ENCODE measurements at places on chromosomes 12 and 14.

- no peak for DNase-seq
Observed at GRCh38 chr12:32285021-32285420, 114.3 kb upstream of the FGD4 start.

DNA sequence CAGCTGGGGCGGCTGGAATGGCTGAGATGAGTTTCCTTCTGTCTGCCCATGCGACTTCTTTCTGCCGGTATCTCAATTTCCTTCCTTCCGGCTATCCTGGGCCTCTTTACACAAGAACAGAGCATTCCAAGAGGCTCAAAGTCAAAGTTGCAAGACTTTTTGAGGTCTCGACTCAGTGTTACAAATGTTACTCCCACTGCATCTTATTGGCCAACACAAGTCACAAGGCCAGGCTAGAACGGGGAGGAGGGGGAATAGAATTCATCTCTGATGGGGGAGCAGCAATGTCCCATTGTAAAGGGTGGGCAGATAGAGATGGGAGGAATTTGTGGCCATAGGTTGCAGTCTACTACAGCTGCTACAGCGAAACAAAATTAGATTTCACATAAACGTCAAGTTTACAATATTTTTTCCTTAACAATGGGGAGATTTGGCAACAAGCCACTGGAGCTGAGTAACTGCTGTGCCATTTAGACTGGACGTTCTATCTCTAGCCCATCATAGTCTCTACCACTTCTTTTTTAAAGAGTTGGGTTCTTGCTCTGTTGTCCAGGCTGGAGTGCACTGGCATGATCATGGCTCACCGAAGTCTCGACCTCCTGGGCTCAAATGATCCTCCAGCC lies 9.5 kb upstream of the NYNRIN start:
- DNase-seq = no peak

GRCh38 chr12:52402873-52403540 lies 3.1 kb downstream of the KRT82 start:
- DNase-seq = no peak

GRCh38 chr14:49892301-49892635 lies 614 bp upstream of the ARF6 start:
- peak; percentile 70 for DNase-seq

DNA sequence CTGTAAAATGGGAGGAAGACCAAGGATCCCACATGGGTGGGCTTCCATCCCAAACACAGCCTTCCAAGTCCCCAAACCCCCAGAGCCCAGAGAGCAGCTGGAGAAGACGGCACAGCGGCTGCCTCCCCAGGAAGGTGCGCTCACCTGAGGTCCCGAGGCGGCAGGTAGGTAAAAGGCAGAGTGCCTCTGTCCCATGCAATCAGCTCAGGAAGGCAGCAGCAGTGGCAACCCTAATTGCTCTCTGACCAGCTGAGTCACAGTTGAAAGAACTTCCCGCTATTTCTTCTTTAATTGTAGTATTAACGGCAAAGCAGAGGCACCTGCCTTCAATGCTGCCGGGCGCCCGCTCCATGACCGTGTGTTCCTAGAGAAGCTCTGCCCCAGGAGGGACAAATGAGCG lies 91.1 kb upstream of the BCL11B start:
- DNase-seq = no peak

- DNase-seq = no peak
Observed at GRCh38 chr14:76257111-76257803, 105.5 kb downstream of the GPATCH2L start.

DNA sequence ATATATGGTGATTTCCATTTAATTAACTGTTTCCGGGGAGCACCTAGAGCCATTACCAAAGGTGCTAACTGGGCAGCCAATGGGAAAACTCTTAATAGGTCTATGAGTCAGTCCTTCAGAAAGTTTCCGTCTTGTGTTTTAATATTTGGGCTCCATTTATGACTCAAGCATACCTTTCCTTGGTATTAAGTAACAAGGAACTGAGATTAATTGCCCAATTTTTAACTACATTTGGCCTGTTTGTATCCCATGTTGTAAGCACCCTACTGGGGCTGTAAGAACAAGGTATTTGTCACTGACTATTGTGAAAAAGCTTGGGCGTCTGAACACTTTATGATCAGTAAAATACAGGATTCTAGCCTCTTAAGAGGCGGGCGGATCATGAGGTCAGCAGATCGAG lies 62.8 kb upstream of the FOXN3 start:
- DNase-seq = no peak

- no peak for DNase-seq
Observed at GRCh38 chr14:59900556-59900955, 19.4 kb upstream of the LRRC9 start.

- DNase-seq = peak; percentile 88
Observed at GRCh38 chr12:57893431-57894353, 47.2 kb upstream of the CTDSP2 start.

- no peak for DNase-seq
Observed at GRCh38 chr14:29754134-29754533, 173.5 kb downstream of the PRKD1 start.

DNA sequence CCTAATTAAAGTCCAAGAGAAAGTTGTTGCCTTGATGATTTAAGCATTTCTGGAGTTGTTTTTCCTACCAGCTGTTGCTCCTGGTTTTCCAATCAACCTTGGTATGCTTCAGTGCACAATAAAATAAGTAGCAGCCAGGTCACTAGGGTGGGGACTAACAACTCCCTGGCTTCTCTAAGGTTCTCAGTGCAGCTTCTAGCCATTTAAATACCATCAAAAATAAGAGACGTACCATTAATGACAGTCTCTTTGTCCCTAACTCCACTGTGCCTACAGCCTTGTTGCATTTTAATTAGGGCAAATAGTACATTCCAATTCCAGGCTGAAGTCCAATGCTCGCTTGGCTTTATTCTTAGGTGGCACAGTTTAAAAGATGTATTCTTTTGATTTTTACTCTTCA lies 11.8 kb downstream of the STON2 start:
- no peak for DNase-seq

DNA sequence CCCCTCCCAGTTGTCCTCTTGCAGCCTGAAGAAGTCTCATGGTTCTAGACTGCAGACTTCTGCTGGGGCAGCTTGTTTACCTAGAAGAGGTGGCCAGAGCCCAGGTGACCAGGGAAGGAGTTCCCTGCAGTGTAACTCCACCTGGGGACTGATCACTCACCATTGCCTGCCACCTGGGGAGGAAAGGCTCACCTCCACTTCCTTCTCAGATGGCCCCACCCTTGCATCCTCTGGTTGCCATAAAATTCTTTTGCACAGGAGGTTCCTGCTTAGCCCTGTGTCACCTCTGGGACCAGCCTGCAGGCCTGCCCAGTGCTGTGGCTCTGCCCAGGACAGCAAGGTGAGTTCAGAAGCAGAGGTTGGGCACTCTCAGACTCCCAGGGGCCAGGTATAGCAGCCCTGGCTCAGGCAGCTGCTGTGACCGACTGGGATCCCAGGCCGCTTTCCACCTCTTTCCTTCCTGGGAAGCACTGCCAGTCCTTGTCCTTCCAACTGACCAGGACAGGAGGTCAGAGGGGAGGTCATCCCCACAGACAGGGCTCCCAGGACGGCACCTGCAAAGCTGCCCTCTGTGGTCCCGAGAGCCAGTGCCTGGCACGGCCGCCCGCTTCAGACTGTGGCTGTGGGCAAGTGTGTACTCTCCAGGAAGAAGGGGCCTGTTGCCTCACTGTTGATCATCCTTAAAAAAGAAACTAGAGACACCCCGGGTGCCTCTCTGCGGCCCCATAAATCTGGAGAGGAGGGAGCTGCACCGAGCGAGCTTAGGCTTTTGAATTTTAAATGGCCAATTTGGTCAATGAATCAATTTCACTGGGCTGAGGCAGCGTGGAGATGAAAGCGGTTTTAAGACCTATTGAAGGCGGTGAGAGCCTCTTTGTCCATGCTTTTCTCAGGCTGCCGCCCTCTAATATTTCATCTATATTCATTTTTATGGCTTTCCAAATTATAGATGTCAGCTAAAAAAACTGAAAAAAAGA lies 79.5 kb upstream of the C14orf180 start:
- no peak for DNase-seq

DNA sequence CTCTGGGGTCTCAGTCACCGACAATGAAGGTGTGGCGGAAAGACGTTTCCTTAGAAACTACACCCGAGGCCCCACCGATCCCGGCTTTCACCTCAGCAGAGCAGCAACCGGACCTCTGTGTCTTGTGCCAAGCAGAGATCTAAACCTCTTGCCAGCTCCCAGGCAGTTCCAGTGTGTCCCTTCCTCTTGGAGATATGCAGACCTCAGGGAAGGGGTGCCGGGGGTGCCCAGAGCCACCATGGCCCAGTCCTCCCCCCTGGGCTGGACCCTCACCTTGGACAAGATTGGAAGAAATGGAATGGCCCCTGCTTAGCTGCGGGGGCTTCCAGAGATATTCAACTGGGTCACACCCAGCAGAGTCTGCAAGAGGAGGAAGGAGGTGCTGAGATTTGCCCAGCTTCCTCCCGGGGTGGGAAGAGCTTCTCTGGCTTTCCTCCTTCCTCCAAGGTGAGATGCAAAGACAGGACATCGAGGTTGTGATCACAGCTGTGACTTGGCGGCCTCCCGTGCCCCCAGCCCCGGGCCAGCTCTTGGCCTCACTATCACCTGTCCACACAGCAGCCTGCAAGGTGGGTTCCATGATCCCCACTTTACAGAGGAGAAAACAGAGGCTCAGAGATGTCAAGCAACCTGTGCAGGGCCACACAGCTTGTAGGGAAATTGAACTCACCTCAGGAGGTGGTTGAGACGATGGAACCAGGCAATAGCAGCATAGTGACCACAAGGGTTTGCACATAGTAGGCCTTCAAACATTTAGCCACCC lies 281.7 kb upstream of the RTL1 start:
- no peak for DNase-seq

DNA sequence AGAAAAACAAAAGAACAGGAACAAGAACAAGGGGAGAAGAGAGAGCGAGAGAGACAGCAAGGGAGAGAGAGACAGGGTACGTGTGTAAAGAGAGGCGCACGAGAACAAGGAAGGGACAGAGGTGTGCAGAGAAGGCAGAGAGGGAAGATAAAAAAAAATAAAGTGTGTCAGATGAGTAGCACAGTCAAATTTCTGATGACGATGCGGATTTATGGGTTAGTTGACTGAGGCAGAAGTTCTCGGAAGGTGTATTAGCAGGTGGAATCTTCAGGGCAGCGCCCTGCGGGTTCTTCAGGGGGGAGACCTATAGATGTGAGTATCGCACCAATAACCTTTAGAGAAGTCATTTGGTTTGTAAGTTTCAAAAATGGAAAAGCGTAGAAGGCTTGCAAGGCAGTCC lies 44.8 kb downstream of the PRKAB1 start:
- no peak for DNase-seq

DNA sequence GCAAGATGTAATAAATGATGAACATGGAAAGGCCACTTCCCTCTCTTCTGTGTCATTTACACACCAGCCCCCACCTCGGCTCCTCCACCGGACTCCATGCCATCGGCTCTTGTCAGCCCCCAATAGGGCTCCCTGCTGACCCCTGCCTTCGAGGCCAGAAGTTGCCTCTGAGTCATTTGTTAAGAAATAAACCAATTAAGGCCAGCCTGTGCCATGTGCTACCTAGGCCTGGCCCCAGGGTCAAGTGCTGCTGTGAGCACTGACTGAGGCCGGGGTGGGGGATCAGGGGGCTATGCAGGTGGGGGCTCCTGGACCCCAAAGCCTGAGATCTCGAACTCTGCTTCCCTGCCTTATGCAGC lies 53.2 kb downstream of the TESC start:
- DNase-seq = no peak

DNA sequence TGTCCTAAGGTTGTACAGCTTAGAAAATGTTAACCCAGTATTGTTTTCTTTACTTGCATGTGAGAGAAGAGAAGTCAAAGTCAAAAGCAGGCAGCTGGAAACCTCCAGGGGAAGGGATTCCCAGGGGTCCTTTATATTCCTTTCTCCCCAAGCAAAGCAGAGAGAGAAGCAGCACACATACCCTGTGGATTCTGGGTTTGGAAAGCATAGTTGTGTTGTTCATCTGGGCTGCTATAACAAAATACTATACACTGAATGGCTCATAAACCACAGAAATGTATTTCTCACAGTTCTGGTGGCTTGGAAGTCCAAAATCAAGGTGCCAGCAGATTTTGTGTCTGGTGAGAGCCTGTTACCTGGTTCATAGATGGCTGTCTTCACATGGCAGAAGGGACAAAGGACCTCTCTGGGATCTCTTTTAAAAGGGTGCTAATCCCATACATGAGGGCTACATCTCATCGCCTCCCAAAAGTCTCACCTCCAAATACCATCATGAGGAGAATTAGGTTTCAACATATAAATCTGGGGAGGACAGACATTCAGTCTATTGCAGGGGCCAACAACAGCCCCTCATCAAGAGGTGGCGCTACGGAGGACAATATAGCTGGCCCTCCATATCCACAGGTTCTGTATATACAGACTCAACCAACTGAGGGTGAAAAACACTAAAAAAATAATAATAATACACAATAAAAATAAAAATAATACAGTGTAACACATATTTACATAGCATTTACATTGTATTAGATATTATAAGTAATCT lies 19.3 kb upstream of the PCNX1 start:
- DNase-seq = no peak

DNA sequence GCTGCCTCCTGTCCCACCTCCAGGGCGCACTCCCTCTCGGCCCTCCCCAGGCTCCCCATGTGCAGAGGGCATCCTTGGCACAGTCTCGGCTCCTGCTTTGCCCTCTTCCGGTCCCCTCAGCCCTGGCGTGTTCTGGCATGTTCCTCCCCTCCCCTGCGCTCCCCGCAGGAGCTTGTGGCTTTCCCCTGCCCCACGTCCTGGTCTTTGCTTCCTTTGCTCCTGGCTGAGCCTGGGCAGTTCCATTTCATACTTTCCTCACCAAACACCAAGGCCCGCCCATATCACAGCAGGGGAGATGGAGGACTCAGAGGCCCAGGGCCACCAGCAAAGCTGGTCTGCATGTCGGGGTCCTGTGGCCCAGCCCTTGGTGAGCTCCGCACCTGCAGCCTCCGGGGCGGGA lies 56.0 kb downstream of the FBRSL1 start:
- no peak for DNase-seq

DNA sequence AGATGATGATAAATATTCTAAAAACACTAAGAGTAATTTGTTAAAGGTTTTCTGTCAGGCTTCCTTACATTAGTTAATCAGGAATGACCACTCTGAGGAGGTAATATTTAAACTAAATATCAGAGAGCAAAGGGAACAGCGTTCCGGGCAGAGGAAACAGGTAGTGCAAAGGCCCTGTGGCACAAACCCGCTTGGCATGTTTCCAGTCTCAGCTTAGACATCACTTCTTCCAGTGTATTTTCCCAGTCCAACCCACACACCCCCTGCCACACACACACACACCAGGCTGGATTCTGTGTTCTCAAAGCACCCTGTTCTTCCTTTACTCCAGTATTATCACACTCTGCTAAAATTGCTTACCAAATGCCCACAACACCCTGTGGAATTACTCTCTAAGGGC lies 247.1 kb downstream of the RPS29 start:
- DNase-seq = no peak

GRCh38 chr14:65000898-65001591 lies 14.3 kb downstream of the FNTB start:
- DNase-seq = no peak

GRCh38 chr12:34396861-34397590 lies 374.7 kb downstream of the ALG10 start:
- DNase-seq = no peak

DNA sequence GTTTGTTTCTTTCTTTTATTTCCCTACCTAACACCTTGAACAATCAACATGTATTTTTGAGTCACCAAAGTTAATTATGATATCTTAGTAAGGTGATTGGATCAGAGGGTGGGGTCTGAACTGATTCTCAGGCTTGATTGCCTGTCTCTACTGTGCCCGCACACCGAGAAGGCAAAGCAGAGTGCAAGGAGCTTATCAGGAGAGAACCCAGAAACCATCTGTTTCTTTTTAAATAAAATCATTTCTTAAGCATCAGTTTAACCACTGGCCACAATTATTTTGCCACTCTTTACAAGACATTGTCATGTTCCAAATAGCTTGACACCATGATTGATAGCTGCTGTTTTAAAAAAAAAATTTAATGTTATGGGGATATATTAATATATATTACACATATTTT lies 3.1 kb downstream of the GARIN2 start:
- DNase-seq = no peak
